ENCODE measurements at places on chromosomes 11 and 22.

- H3K36me3 ChIP-seq: peaks cover 1% of the 10 kb centered on the region
- no peaks in the 10 kb centered on the region for H3K4me1 ChIP-seq
- H3K4me3 ChIP-seq: no peak overlapping the region
- H3K27ac ChIP-seq: no peak overlapping the region
- no peaks in the 10 kb centered on the region for H3K27me3 ChIP-seq
- DNase-seq: no peak
These were observed 69.9 kb downstream of the FZD4 start for GRCh38 chr11:86885311-86885710.

- no peaks in the 10 kb centered on the region for H3K4me1 ChIP-seq
- H3K36me3 ChIP-seq: peaks cover 10% of the 10 kb centered on the region
- no peak for DNase-seq
- no peaks in the 10 kb centered on the region for H3K27me3 ChIP-seq
- no peak overlapping the region for H3K27ac ChIP-seq
- H3K4me3 ChIP-seq: no peak overlapping the region
These were observed 453.4 kb downstream of the TBC1D22A start for GRCh38 chr22:47215851-47216250.

DNA sequence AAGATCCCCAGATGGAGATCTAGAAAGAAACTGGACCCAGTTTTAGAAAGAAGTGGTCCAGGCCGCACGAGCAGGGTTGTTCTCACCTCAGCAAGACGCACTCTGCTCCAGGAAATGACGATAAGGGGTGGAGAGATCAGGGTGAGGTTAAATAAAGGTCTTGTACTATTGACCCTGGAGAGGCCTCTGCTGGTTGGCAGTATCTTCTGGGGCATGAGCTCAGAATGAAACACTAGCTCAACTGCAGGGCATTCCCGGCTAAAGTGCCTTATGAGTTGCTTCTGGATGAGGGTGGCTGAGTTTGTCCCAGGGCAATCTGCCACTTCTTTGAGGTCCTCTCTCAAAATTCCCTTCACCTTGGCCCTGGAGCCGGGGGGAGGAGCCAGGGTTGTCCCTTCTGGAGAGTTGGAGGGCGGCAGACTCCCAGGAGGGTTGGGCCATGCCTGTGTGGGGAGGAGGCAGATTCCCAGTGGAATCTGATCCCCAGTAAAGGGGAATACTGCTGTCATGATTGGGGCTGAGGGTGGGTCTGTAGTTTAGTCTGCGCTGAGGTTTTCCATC is 10.9 kb downstream of the USP2 start:
- H3K4me3 ChIP-seq: no peak overlapping the region
- 0 out of 2 replicates have a peak, but pooled peaks cover under 1% of the 10 kb centered on the region for H3K27me3 ChIP-seq
- H3K36me3 ChIP-seq: no peaks in the 10 kb centered on the region
- H3K4me1 ChIP-seq: peaks cover 2% of the 10 kb centered on the region

DNA sequence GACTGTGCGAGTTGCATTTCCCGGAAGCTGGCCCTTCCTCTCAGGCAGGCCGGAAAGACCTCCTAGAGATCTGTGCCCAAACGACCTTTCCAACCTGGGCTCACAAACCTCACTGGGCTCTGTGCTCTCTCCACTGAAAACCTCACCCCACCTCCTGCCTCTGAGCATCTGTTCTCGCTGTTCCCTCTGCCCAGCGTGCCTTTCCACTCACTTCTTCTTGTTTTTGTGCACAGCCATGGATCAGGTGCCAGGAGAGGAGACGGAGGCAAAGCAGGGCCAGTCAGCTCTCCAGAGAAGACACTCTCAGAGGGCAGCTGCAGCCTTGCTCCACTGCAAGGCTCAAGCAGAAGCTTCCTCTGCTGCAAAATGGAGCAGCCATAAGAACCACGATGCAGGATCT is 10.9 kb upstream of the CPT1A start:
- H3K27ac ChIP-seq: no peak overlapping the region
- H3K4me1 ChIP-seq: no peaks in the 10 kb centered on the region
- no peak overlapping the region for H3K4me3 ChIP-seq
- peaks cover 6% of the 10 kb centered on the region for H3K27me3 ChIP-seq
- no peak for DNase-seq
- no peaks in the 10 kb centered on the region for H3K36me3 ChIP-seq

GRCh38 chr11:30131535-30131934 is 99.3 kb upstream of the FSHB start:
- no peak for DNase-seq
- no peaks in the 10 kb centered on the region for H3K36me3 ChIP-seq
- H3K27me3 ChIP-seq: no peaks in the 10 kb centered on the region
- no peaks in the 10 kb centered on the region for H3K4me1 ChIP-seq
- no peak overlapping the region for H3K27ac ChIP-seq

DNA sequence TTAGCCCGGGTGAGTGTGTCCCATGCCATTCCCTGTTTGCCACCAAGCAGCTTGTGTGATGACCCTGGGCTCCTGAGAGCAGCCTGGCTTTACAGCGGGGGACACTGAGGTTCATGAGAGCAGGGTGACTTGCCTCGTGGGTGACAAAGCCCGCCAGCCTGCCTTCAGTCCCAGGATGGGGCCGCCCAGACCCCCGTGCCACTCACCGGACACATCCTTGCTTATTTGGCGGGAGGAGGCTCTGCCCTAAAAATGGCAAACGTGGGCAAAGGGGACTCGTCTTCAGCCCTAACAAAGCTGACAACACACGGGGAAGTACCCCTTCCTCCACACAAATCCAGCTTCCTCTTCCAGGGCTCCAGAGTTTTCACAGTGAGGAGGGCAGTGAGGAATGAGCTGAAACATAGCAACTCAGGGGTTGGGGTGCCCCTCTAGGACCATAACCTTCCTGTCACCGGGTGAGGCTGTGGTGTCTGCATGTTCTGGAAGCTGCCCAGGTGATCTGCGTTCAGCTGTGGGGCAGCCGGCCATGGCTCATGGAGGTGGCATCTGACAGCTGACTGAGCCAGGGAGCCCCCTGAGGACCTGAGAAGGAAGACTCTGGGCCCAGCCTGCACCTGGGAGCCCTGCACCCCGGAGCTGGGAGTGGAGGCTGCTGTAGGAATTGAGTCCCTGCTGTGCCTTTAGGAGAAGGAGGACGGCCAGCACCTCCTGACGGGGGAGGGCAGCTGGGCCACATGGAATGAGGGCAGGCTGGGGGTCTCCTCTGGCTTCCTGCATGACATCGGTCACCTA is 16.7 kb downstream of the RIBC2 start:
- H3K27me3 ChIP-seq: no peaks in the 10 kb centered on the region
- no peak for DNase-seq
- peaks cover 8% of the 10 kb centered on the region for H3K36me3 ChIP-seq
- H3K4me1 ChIP-seq: no peaks in the 10 kb centered on the region
- no peak overlapping the region for H3K27ac ChIP-seq
